ENCODE measurements at places on chromosomes 7 and 10. TPM values are rescaled to one million over a fixed set of nuclear protein-coding genes. Genes with fewer than 3 reads are reported as not detected.
A peak's percentile ranks its signal among the peaks of the same experiment; 100 is the strongest.

The TSPAN12 gene
- 99.6 TPM for polyA plus RNA-seq

The ADIRF gene
- polyA plus RNA-seq: 11.4 TPM

The TAS2R41 gene
- polyA plus RNA-seq: not detected

The TRDMT1 gene
- polyA plus RNA-seq: 6.2 TPM

The CPVL gene
- polyA plus RNA-seq: 333 TPM

The SORCS3 gene
- polyA plus RNA-seq: 1.7 TPM

The CHRM2 gene
- 7.3 TPM for polyA plus RNA-seq

The OR9A2 gene
- not detected for polyA plus RNA-seq

The TLL2 gene
- polyA plus RNA-seq: 0.99 TPM

The GPER1 gene
- 1.1 TPM for polyA plus RNA-seq

- H3K4me1 ChIP-seq: no peaks in the 10 kb centered on the region
- H3K4me3 ChIP-seq: no peak overlapping the region
- DNase-seq: no peak
- no peak overlapping the region for H3K27ac ChIP-seq
- H3K27me3 ChIP-seq: no peaks in the 10 kb centered on the region
Observed at GRCh38 chr7:128672927-128673517, 930 bp downstream of the GARIN1A start.

DNA sequence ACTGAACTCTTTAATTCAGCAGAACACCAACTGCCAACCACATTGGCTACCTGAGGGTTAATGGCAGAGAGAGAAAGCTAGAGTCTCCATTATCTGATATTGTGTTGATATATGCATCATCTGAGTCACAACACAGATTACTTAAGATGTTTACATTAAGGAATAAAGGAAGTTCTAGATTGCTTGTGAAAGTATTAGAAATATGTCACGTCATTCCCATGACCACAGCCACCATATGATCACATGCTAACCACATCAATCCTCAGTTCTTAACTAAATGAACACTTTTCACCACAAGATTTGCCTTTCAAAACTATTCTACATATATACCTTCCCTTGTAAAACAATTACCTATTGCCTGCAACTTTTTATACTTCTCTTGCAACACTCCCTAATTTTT is 337.9 kb downstream of the FGFR2 start:
- no peaks in the 10 kb centered on the region for H3K36me3 ChIP-seq
- H3K4me1 ChIP-seq: peaks cover 8% of the 10 kb centered on the region
- no peak for DNase-seq
- no peak overlapping the region for H3K27ac ChIP-seq
- no peaks in the 10 kb centered on the region for H3K27me3 ChIP-seq

DNA sequence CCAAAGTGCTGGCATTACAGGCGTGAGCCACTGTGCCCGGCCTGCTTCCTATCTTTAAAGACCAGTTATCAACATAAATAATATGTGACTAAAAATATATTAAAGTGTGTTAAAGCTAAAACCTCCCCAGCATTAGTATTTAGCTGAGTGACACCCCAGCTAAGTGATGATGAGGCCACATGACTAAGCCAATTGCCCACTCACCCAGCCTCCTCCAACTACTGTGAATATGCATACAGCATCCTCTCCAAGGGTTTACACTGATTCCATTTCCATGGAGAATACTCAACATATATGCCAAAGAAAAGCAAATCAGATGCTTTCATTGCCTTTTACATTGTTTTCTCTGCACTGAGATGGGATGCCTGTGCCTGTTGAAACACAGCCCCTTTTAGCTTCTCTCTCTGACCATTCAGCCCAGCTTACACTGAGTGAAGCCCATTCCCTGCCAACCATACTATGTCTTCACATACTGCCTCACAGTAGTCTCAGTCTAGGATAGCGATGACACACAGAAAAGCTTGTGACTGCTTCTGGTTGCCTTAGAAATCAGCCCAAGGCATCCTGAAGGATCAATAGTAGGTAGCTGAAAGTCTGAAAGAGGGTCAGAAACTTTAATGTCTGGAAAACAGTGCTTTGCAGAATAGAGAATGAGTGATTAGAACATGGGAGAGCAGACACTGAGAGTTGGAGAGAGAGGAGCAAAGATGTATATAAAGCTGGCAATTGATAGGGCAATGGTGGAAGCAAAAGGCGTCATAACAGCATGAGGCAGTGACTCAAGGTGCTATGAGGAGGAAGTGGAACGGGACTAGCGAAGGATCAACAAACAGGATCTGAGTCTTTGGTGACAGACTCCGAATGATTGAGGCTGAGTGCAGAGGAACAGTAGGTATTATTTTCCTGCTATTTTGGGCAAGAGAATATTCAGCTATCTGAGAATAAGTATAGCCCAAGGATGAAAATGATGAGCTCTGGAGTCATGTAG is 19.8 kb upstream of the ATE1 start:
- no peak overlapping the region for H3K4me3 ChIP-seq
- H3K36me3 ChIP-seq: no peaks in the 10 kb centered on the region
- DNase-seq: no peak
- no peaks in the 10 kb centered on the region for H3K27me3 ChIP-seq

DNA sequence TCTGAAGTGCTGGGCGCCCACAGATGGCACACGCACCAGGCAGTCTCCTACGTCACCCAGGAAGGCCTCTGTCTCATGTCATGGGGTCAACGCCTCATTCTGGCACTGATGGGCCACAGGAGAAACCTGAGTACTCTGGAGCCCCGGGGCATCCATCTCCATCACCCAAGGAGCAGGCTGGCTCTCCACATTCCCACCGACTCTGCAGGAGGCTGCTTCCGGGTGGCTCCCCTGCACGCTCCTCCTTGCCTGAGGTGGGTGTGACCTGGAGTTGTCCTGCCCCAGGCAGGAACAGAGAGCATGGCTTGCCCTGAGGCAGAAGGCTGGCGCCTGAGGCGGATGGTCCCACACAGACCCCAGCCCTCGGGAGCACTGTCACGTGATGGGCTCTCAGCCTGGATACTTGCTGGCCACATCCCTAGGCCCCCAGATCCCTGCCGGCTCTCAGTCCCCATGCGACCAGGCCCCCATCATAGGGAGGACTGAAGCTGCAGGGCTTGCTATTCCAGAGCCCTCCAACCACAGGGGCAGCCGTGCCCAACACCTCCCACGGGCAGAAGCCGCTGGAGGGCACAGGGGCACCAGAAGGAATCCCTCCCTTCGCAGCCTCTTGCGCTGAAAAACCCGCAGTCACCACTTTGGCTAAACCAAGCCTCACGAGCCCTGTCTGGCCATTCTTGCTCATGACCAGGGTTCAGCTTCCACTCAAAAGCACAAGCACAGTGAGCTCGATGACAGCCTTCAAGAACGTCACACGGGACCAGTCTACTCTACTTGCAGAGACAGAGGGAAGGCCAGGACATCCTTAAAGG is 80.7 kb downstream of the MAD1L1 start:
- no peaks in the 10 kb centered on the region for H3K27me3 ChIP-seq
- no peak overlapping the region for H3K4me3 ChIP-seq
- H3K36me3 ChIP-seq: peaks cover 14% of the 10 kb centered on the region
- H3K4me1 ChIP-seq: peaks cover 6% of the 10 kb centered on the region
- no peak overlapping the region for H3K27ac ChIP-seq

DNA sequence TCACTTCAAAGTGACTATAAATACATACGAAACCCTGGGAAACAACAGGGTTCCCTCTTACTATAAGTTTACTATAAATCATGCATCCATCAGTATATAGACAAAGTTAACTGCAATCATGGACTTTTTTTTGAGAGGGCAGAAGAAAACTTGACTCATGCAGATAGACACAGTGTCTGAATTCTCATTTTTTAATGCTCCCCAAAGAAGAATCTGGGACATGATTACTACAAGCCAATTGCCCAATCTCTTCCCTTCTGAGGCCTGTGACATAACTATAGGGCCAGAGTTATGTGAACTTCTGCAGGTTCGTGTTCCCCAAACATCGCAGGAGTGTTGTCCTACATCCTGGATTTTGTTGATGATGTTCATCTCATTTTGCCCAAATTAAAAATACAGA is 376.5 kb downstream of the KCNMA1 start:
- no peaks in the 10 kb centered on the region for H3K36me3 ChIP-seq
- no peak overlapping the region for H3K4me3 ChIP-seq
- no peak for DNase-seq

- H3K27ac ChIP-seq: peak within 1 kb of the TSS; percentile 97
- H3K4me3 ChIP-seq: peak within 1 kb of the TSS; percentile 85
- H3K27me3 ChIP-seq: no peaks in the 10 kb centered on the region
- no peak for DNase-seq
Observed at GRCh38 chr7:138460176-138460648, at the start of gene TRIM24. Gene TRIM24 (plus strand): TSS chr7:138460259. CDS start chr7:138460549, 290 bp downstream.

DNA sequence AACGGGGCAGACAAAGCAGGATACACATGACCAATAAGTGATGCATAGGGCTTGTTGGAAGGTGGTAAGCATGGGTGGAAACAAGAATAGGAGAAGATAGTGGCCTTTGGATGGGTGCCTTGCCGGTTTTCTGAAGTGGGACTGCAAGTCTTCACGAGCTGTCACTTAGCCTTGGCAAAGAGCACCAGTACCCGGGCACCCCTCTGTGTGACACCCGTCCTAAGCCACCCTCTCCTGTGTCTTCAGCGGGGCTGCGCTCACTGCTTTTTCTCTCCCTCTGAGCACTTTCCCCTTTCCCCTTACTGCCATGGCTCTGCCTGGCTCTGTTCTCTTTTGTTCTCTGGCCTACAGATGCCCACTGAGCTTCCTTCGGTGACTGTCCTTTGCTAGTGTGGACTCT is 399.7 kb upstream of the MKI67 start:
- H3K4me3 ChIP-seq: no peak overlapping the region
- no peak for DNase-seq
- H3K36me3 ChIP-seq: no peaks in the 10 kb centered on the region

GRCh38 chr10:125629758-125630376 is 53.1 kb downstream of the TEX36 start:
- H3K27ac ChIP-seq: no peak overlapping the region
- DNase-seq: peak; percentile 44
- peaks cover 10% of the 10 kb centered on the region for H3K27me3 ChIP-seq
- no peaks in the 10 kb centered on the region for H3K4me1 ChIP-seq
- H3K36me3 ChIP-seq: no peaks in the 10 kb centered on the region

- no peak for DNase-seq
- no peaks in the 10 kb centered on the region for H3K36me3 ChIP-seq
- H3K4me3 ChIP-seq: no peak overlapping the region
- H3K27me3 ChIP-seq: no peaks in the 10 kb centered on the region
Observed at GRCh38 chr7:39221901-39222300, 244.2 kb downstream of the POU6F2 start.

DNA sequence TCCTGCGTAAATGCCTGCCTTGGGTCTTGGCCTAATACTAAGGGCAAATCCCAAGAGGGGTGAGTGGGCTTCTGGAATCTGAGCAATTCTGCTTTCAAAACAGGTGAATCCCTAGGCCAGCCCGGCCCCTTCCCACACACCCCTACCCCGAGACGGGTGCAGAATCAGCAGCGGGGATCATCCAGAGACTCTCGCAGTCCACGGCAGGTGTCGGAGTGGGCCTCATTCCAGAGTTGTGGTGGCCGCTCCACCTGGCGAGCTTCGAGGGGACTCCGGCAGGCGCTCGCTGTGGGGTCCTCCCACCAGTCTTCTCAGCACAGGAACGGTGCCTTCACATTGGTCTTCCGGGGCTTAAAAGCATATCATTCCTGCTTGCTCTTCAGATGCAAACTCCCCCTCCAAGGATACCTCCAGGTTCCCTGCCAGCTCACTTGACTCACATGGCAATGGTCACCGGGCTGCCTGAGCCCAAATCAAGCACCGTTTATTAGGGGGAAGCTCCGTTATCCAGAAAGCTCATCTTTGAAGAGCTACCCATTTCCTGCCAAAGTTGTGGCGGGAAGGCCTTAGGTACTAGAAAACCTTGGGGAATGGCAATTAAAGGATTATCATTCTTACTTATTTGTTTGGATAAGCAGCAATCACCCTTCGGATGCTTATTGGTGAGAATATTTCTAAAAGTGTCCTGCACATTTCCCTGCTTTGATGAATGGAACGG is 67.6 kb downstream of the PRKAG2 start:
- no peak overlapping the region for H3K4me3 ChIP-seq
- peaks cover 63% of the 10 kb centered on the region for H3K4me1 ChIP-seq
- H3K27ac ChIP-seq: peak overlapping the region; percentile 97
- no peaks in the 10 kb centered on the region for H3K27me3 ChIP-seq
- no peak for DNase-seq
- no peaks in the 10 kb centered on the region for H3K36me3 ChIP-seq

- no peaks in the 10 kb centered on the region for H3K36me3 ChIP-seq
- H3K4me1 ChIP-seq: no peaks in the 10 kb centered on the region
- no peaks in the 10 kb centered on the region for H3K27me3 ChIP-seq
Observed at GRCh38 chr10:130745821-130746220, 565.7 kb downstream of the TCERG1L start.

DNA sequence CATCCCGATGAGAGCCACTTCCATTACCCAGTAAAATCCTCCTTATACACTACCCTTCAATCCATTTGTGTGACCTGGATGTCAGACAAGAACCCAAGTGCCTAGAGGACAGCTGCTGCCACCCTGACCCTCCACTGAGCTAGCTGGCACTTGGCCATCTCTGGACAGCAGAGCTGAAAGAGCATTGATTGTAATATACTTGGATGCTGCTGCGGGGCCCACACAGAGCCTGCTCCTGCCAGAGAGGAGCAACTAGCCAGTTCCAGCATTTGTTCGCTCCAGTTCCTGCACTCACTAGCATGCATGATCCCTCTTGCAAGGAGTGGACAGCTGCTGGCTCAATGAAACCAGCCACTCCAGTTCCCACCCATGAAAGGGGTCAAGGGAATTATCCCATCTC is 8.4 kb upstream of the TMEM254 start:
- no peak for DNase-seq
- H3K27me3 ChIP-seq: no peaks in the 10 kb centered on the region
- no peaks in the 10 kb centered on the region for H3K36me3 ChIP-seq
- no peak overlapping the region for H3K27ac ChIP-seq
- no peak overlapping the region for H3K4me3 ChIP-seq

DNA sequence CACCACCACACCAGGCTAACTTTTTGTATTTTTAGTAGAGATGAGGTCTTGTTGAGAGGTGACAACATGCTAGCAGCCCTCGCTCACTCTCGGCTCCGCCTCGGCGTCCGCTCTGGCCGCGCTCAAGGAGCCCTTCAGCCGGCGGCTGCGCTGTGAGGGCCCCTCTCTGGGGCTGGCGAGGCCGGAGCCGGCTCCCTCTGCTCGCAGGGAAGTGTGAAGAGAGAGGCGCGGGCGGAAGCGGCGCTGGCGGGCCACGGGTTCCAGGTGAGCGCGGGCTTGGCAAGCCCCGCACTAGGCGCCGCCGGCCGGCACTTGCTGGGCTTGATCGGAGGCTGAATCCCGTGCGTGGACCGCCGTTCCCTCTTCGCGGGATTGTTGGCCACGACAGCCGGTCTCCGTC is 83.0 kb downstream of the EEPD1 start:
- H3K27ac ChIP-seq: no peak overlapping the region
- H3K36me3 ChIP-seq: no peaks in the 10 kb centered on the region
- no peak for DNase-seq

- DNase-seq: no peak
- H3K4me3 ChIP-seq: no peak overlapping the region
- no peaks in the 10 kb centered on the region for H3K36me3 ChIP-seq
- no peaks in the 10 kb centered on the region for H3K27me3 ChIP-seq
- no peaks in the 10 kb centered on the region for H3K4me1 ChIP-seq
Observed at GRCh38 chr10:10499839-10500238, 517.8 kb upstream of the CELF2 start.

GRCh38 chr10:16986406-16987205 is 143.0 kb downstream of the CUBN start:
- peaks cover 8% of the 10 kb centered on the region for H3K36me3 ChIP-seq
- H3K4me1 ChIP-seq: no peaks in the 10 kb centered on the region
- no peak for DNase-seq
- peak overlapping the region; percentile 24 for H3K27ac ChIP-seq

GRCh38 chr7:147829016-147829415 is 761.5 kb upstream of the C7orf33 start:
- no peak overlapping the region for H3K4me3 ChIP-seq
- DNase-seq: no peak
- H3K4me1 ChIP-seq: no peaks in the 10 kb centered on the region
- H3K27me3 ChIP-seq: no peaks in the 10 kb centered on the region
- H3K36me3 ChIP-seq: no peaks in the 10 kb centered on the region
